ENCODE measurements at places on chromosomes 2 and 18. TPM values are rescaled to one million over a fixed set of nuclear protein-coding genes. Genes with fewer than 3 reads are reported as not detected.

GRCh38 chr2:232275670-232276069 lies 102.9 kb upstream of the ALPP start:
- no peaks in the 10 kb centered on the region for H3K36me3 ChIP-seq
- no peak overlapping the region for H3K27ac ChIP-seq
- H3K4me1 ChIP-seq: no peaks in the 10 kb centered on the region
- H3K27me3 ChIP-seq: no peaks in the 10 kb centered on the region

- no peaks in the 10 kb centered on the region for H3K27me3 ChIP-seq
- H3K4me3 ChIP-seq: peak overlapping the region; percentile 26
- peaks cover 54% of the 10 kb centered on the region for H3K4me1 ChIP-seq
- H3K36me3 ChIP-seq: no peaks in the 10 kb centered on the region
- DNase-seq: peak; percentile 95
- H3K27ac ChIP-seq: peak overlapping the region; percentile 93
These were observed 6.8 kb upstream of the SNED1 start for GRCh38 chr2:240991378-240992263.

DNA sequence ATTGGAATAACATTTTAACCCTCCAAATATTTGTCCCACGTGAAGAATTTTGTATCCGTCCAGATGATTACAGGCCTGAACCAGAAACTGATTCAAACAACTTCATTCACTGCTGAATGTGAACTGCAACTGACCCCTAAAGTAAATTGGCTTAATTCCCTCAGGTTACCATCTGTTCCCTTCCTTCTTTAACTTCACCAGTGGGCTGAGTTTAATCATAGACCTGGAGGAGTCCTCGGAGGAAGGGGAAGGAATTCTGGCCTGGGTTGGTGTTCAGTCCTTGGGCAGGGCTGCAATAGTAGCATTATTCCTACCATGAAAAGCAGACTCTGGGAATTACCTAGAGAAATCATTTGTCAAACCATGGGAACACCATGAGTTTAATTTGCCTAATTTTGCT lies 207.4 kb downstream of the TMEM247 start:
- no peaks in the 10 kb centered on the region for H3K36me3 ChIP-seq
- no peak overlapping the region for H3K27ac ChIP-seq
- H3K4me1 ChIP-seq: no peaks in the 10 kb centered on the region
- no peak for DNase-seq

DNA sequence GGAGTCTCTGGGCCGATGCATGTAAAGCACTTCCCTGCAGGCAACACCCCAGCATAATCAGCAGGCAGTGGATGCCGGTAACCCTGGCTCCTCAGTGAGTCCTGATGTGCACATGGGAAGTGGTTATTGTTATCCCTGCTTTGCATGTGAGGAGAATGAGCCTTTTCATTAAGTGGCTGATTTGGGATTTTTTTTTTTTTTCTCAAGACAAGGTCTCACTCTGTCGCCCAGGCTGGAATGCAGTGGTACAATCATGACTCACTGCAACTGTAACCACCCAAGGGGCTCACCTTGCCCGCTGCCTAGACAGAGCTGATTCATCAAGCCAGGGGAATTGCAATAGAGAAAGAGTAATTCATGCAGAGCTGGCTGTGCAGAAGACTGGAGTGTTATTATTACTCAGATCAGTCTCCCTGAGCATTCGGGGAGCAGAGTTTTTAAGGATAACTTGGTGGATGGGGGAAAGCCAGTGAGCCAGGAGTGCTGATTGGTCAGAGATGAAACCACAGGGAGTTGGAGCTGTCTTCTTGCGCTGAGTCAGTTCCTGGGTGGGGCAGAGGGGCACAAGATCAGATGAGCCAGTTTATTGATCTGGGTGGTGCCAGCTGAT lies 95.4 kb downstream of the SOCS6 start:
- DNase-seq: no peak
- no peaks in the 10 kb centered on the region for H3K4me1 ChIP-seq
- no peak overlapping the region for H3K27ac ChIP-seq
- no peaks in the 10 kb centered on the region for H3K27me3 ChIP-seq
- no peak overlapping the region for H3K4me3 ChIP-seq

DNA sequence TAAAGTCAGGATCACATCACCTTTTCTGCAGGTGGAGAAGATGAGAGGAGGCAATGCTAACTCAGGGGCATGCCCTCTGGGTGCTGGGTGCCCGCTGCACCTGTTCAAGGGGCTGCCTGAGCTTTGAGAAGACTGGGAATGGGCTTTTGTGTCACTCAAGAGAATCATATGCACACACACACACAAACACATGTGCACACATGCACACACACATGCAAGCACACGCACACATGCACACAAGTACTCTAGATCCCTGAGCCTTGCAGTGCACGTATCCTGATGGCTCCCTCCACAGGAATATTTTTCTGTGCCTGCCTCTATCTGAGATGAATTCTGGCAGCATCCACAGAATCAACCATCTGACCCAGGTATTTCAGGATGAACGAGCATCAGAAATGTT lies 110.0 kb upstream of the TEX51 start:
- peak; percentile 41 for DNase-seq
- H3K4me1 ChIP-seq: no peaks in the 10 kb centered on the region
- no peak overlapping the region for H3K27ac ChIP-seq
- no peak overlapping the region for H3K4me3 ChIP-seq
- H3K27me3 ChIP-seq: no peaks in the 10 kb centered on the region

GRCh38 chr2:126656431-126657147 lies 631 bp downstream of the GYPC start:
- peak overlapping the region; percentile 90 for H3K4me3 ChIP-seq
- peak; percentile 71 for DNase-seq
- no peaks in the 10 kb centered on the region for H3K27me3 ChIP-seq
- no peaks in the 10 kb centered on the region for H3K36me3 ChIP-seq
- H3K27ac ChIP-seq: peak overlapping the region; percentile 98

DNA sequence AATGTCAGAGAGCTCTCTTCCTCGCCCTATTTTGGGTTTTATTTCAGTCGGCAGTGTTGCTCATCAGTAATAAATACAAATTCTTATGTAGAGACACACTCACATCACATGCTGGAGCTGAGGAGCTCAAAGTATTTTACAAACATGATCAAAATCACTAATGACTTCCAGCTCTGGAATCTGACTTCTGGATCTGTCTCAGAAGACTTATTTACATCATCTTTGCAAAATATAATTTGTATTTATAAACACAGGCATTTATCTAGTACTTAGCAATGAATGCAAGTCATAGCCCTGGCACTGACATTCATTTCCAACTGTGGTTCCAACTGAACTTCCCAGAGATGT lies 327.1 kb downstream of the NCKAP5 start:
- no peaks in the 10 kb centered on the region for H3K36me3 ChIP-seq
- no peak overlapping the region for H3K4me3 ChIP-seq
- DNase-seq: no peak
- no peaks in the 10 kb centered on the region for H3K27me3 ChIP-seq
- no peak overlapping the region for H3K27ac ChIP-seq

GRCh38 chr18:77071711-77072292 lies 60.8 kb downstream of the MBP start:
- no peak for DNase-seq
- peaks cover 5% of the 10 kb centered on the region for H3K4me1 ChIP-seq
- no peaks in the 10 kb centered on the region for H3K36me3 ChIP-seq
- no peak overlapping the region for H3K4me3 ChIP-seq
- no peaks in the 10 kb centered on the region for H3K27me3 ChIP-seq

DNA sequence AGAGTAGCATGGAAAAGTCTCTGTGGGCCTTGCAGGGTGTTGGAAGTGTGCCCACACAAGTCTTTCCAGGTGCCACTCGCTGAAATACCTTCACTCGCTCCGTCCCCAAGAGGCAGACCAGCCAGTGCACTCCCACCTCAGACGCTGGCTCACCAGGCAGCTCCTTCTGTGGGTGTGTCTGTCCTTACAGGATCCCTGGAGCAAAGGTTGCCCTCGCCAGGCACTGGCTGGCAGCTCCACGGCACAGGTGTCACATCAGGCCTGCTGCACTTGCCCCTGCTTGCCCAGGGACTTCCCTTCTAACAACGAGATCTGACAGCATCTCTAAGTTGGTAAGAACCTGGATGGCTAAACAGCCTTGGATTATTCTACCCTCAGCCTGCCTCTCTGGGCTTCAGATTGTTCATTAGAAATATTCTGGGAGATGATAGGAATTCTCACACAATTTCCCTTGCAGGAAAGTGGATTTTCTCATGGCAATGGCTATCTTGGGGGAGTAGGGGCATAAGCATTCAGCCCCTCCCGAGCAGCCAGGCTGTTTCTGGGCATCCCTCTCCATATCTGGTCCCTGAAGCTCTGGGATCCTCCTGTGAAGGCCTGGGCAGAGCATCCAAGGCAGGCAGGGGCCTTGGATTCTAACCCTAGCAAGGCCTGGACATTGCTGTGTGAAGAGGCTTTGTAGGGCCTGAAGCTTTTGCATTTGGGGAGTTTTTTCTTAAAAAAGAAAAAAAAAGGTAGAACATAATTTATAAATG lies 262.1 kb downstream of the MYCN start:
- no peak overlapping the region for H3K27ac ChIP-seq
- no peak for DNase-seq
- no peaks in the 10 kb centered on the region for H3K27me3 ChIP-seq
- H3K36me3 ChIP-seq: no peaks in the 10 kb centered on the region
- H3K4me3 ChIP-seq: no peak overlapping the region
- no peaks in the 10 kb centered on the region for H3K4me1 ChIP-seq

DNA sequence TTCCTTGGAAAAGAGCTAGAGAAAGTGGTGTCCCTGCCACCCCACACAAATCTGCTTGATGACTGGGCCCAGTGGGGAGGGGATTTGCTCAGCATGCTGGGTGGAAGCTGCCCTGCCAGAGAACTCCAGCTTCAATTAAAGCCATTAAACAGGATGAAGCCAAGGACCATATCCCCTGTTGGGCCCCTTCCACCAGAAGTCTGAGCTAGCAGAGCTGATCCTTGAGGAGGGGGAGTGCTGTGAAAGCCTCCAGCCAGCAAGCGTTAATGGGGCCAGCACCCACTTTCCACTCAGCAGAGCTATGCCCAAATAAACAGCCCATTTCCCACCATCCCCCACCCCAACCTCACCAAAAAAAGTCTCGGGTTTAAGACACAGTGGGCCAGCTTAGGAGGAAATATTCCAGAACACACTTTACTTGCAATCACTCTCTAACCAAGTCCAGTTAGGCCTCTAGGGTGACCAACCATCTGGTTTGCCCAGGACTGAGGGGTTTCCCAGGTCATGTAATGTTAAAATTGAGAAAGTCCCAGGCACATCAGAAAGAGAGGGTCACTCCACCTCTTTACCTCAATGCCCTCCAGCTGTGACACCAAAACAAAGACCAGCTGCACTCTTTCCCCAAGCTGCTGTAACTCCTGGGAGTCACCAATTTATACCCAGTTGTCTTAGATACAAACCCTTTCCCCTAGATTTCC lies 132.3 kb downstream of the FOXI3 start:
- H3K27me3 ChIP-seq: no peaks in the 10 kb centered on the region
- no peaks in the 10 kb centered on the region for H3K4me1 ChIP-seq
- DNase-seq: no peak
- no peak overlapping the region for H3K4me3 ChIP-seq

- H3K4me1 ChIP-seq: no peaks in the 10 kb centered on the region
- no peak overlapping the region for H3K27ac ChIP-seq
- no peak for DNase-seq
- H3K4me3 ChIP-seq: no peak overlapping the region
- no peaks in the 10 kb centered on the region for H3K27me3 ChIP-seq
These were observed 60.6 kb downstream of the VAPA start for GRCh38 chr18:9974279-9974915.

GRCh38 chr18:56869189-56869777 lies 218.1 kb downstream of the WDR7 start:
- H3K36me3 ChIP-seq: no peaks in the 10 kb centered on the region
- H3K4me1 ChIP-seq: no peaks in the 10 kb centered on the region
- H3K27me3 ChIP-seq: no peaks in the 10 kb centered on the region

DNA sequence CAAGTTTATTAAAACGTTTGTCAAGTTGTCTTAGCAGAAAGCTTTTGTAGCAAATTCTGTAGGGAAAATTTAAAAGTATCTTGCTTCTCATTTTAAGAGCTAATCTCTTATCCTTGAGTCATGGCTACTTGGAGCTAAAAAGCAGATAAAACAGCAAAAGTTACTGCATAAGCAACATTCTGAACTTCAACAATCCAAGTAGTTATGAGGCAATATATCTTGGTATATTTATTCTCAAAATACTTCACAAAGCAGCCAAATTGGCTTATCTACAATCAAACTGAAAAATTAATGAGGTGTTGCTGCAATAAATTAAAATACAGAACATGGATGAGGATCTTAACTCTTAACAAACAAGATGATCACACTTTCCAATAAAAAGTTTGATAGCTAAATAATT lies 306.5 kb downstream of the PIEZO2 start:
- no peaks in the 10 kb centered on the region for H3K4me1 ChIP-seq
- no peak overlapping the region for H3K4me3 ChIP-seq
- no peak overlapping the region for H3K27ac ChIP-seq
- no peaks in the 10 kb centered on the region for H3K36me3 ChIP-seq
- no peaks in the 10 kb centered on the region for H3K27me3 ChIP-seq

GRCh38 chr2:43305517-43305916 lies 79.1 kb upstream of the ZFP36L2 start:
- H3K27me3 ChIP-seq: no peaks in the 10 kb centered on the region
- peak overlapping the region; percentile 84 for H3K27ac ChIP-seq
- DNase-seq: peak; percentile 84
- H3K36me3 ChIP-seq: no peaks in the 10 kb centered on the region
- H3K4me1 ChIP-seq: peaks cover 54% of the 10 kb centered on the region

DNA sequence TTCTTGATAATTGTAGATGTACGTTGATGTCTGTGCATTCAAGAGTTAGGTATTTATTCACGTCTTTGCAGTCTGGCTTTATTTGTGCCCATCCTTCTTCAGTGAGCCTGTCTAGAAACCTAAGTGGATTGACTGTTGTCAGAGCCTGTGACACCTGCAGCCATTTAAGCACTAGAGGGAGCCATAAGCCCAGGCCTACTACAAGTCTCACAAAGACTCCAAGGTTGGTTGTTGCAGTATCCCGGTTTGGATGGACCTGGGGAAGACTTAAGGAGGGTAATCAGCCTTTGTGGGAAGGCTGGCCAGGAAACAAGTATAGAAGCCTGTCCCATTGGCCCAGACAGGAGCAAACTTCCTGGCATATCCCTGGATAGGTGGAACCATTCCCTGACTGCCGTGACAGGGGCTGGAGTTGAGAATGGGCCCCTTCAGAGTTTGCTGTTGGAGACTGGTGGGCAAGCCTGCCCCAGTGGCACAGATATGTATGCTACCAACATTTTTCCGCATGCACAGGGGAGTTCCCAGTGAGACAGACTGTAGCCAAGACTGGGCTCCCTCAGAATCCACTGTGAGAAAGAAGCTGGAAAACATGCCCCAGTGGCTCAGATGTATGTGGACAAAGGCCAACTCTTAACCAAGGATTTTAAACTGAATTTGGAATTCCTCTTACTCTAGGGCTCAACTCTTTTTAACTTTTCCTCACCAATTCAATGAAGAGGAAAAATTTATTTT lies 9.3 kb upstream of the LRRC30 start:
- no peak for DNase-seq
- no peak overlapping the region for H3K27ac ChIP-seq
- no peaks in the 10 kb centered on the region for H3K4me1 ChIP-seq
- no peak overlapping the region for H3K4me3 ChIP-seq
- no peaks in the 10 kb centered on the region for H3K36me3 ChIP-seq

GRCh38 chr2:239225871-239226561 lies 174.8 kb downstream of the HDAC4 start:
- peak overlapping the region; percentile 78 for H3K27ac ChIP-seq
- no peaks in the 10 kb centered on the region for H3K27me3 ChIP-seq
- no peak overlapping the region for H3K4me3 ChIP-seq
- no peaks in the 10 kb centered on the region for H3K36me3 ChIP-seq

Gene PPP1R1C
- total RNA-seq: not detected

Gene MOCOS
- 0.21 TPM for total RNA-seq

Gene FSIP2
- total RNA-seq: under 0.01 TPM

Gene CYP27C1
- total RNA-seq: not detected

Gene RGPD3
- 0.75 TPM for total RNA-seq

Gene CNPPD1
- total RNA-seq: 49.4 TPM

Gene ATP6V1C2
- 6.0 TPM for total RNA-seq

Gene EML6
- not detected for total RNA-seq

Gene NHEJ1
- 21.6 TPM for total RNA-seq

Gene FOXD4L1
- not detected for total RNA-seq

Data from ascending aorta (tissue), 2 donors.